Activated CD8-positive, alpha-beta memory T cell treated with anti-CD3 and anti-CD28 coated beads for 4 hours (primary cell): ENCODE measurements at places on chromosomes 12 and 14.

GRCh38 chr12:57888409-57889157 lies 42.1 kb upstream of the CTDSP2 start:
- DNase-seq: no peak

- DNase-seq: no peak
These were observed 83.0 kb downstream of the LLPH start for GRCh38 chr12:66047411-66048021.

DNA sequence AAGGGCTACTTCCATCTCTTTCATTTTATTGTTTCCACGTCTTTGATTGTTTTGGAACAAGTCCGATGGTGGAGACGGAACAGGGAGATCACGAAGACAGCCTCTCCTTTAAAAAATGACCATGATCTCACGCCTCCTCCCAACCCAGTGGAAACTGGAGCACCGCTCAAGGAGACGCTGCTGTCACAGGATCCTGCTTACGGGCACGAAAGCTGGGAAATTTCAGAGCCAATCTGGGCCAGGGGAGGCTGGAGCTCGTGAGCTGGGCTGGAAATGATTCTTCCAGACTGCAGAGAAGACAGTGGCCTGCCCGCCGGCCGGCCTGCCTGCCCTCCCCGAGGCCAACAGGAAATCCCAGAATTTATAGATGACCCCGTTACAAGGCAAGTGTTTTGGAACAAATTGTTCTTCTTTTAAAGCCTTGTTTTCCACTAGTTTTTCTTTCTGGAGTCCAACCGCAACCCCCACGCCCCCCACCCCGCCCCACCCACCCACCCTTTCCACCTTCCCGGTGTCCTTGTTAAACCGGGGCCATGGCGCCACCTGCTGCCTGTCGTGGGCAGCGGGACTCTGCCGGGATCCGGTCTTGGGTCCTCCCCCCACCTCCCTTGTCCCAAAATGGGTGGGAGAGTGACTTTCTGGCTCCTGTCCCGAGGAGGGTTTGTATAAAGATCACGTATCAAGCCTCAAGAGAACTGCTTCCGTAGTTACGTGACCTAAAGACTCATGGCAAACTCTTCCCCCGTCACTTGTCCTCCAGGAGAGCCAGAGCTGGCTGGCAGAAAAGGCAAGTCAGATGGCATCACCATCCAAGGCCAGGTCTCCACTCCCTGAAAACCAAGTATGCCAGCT lies 40.3 kb downstream of the MAP1LC3B2 start:
- peak; percentile 24 for DNase-seq

DNA sequence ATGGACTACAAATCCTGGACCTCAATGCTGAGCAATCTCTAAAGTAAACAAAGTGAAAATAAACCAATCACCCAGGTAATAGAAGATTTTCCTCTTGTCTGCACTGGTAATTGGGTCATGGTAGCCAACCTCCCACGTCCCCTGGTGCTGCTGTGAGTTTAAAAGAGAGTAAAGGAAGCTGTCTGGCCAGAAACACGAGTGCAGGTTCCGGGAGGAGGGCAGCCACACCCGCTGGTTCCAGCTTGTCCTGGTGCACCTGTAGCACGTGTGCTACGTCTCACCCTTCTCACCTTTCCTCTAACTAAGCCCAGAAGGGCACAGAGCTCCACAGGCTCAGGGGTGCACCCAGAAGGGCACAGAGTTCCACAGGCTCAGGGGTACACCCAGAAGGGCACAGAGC lies 5.4 kb downstream of the CRACR2A start:
- no peak for DNase-seq

DNA sequence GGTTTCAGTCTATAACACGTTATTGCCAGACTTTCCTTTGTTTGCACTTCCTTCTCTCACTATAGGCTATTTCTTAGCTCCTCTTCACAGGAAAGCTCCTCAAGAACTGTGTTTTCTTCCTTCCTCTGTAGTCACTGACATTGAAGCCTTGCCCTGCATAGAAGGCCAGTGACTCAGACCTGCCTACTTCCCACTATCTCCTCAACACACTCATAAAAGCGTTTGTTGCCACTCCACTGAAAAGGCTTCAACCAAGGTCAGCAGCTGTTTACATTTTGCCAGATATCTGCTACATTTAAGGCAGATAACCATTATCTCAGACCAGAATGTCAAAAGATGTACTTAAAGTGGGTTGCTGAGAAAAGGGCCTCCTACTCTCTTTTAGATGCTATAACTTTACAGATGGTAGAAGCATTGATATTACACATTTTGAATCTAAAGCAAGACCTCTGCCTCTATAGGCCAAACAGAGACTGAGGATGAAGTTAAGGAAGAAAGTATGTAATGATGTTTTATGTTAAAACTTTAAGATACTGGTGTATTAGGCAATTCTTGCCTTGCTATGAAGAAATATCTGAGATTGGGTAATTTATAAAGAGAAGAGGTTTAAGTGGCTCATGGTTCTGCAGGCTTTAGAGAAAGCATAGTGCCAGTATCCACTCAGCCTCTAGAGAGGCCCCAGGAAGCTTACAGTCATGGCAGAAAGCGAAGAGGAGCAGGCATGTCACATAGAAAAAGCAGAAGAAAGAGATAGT lies 233.3 kb upstream of the FLRT2 start:
- no peak for DNase-seq

DNA sequence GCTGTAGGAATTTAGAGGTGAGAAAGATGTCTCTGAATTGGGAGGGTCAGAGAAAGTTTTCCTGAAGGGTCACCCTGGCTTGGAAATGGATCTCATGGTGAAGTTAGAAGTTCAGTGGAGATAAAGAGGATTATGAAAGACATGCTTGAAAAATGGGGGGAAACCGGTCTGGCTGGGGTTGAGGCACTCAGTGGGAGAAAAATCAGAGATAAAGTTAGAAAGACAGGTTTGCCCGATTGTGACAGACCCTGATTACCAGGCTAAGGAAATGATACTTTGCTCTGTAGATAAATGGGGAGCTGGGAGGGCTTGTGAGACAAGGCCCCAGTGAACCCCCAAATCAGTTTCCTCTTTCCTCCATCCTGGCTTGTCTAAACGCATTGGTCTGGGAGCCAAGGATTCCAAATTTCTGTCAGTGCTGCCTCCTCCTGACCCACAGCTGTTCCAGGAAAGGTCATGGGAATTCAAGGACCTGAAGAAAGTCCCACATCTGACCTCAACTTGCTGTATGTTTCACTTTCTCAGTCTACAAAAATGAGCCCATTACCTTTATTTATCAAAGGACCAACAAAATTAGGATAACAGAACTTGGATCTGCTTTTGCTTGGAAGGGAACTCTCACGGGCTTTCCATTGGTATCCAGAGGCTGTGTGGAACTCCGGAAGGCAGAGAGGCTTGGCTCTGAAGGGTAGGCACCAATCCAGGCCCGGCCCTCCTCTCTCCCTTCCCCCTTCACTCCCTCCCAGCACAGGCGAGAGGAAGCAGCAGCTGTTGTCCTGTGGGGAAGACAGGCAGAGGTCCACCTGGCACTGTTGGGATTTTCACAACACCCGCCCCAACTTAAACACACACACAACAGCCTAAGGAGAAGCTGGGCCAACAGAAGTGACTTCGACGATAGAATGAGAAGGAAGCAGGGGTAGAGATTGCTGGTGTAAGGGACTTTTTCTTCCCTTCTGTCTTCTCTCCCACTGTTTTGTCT lies 3.4 kb upstream of the RNASE7 start:
- no peak for DNase-seq

GRCh38 chr14:87073880-87074570 lies 919.0 kb downstream of the GALC start:
- no peak for DNase-seq

- DNase-seq: no peak
These were observed 5.8 kb upstream of the BEGAIN start for GRCh38 chr14:100592972-100593371.
